HuH-7 (cell line): ENCODE measurements at places on chromosomes 13 and 19.

- no peak for DNase-seq
These were observed 34.4 kb downstream of the LMO7 start for GRCh38 chr13:75670496-75670895.

GRCh38 chr19:35846038-35846668 lies 6.2 kb downstream of the NPHS1 start:
- DNase-seq, result no peak

- DNase-seq, result no peak
These were observed 68.6 kb upstream of the TEX29 start for GRCh38 chr13:111251646-111252445.

DNA sequence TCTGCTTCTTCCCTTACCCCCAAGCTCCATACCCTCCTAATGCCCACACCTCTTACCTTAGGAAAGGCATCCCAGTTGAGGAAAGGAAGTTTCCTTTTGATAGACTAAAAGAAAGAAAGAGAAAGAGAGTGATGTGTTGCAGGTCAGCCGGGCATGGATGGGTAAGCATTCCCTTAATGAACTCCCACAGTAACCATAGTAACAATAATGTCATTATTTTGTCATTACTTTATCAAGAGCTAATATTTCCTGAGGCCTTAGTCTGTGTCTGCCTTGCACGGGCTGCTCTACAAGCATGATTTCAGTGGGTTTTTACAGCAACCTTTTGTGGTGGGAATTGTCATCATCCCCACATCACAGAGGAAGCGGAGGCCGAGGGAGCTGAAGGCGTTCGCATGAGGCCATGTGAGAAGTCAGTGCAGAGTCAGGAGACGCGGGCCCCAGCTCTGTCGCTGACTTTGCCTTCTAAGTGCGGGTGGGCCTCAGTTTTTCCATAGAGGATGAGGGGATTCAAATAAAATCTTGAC lies 2.5 kb downstream of the KRTDAP start:
- DNase-seq, result no peak

DNA sequence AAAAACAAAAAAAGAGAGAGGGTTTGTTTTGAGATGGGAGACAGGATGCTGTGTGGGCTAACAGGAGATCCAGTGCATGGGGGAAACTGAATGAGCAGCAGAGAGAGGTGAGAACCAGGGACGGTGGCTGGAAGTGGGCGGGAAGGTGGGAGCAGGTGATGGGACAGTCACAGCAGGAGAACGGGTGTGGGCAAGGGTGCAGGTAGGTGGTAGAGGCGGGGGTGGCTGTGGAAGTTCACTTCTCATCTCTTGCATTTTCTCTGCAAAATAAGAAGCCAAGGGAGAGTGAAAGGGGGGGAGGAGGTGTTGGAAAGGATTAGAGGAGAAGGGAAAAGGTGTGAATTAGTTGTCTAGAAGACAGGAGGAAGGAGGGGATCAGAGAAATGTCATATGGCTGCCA lies 21.9 kb downstream of the FBXO17 start:
- no peak for DNase-seq

DNA sequence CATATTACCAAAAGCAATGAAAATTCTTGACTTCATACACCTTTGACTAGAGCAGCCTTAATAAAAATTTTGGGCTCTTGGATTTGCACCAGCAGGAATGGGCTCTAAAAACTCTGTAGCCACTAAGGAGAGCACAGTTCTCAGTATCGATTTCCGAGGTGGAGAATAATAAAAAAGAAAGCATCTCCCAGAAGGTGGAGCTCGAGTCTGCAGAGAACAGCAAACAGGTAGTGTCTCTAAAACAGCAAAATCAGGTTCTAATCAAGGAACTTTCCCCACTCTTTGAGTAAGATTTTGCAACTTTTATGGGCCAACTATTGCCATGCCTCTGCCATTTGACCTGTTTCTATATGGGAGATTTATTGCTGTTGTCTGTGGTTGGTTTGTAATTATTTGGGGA lies 258.7 kb upstream of the GPC6 start:
- DNase-seq, result no peak

DNA sequence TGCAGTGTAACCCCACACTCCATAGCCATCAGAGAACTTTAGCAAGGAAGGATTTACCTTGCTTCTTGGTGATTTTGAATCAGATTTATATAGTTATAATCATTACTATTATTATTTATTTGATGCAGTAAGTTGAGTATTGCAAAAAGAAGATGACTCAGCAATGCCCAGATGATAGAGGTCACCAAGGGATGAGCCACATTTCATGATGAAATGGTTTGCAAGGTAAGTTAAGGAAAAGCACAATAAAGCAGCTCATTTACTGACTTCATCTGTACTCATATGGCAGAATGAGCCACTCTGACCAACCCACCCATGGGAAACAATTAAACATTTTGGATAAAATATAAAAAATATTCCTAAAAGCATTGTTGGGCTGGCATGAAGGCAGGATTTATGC lies 59.1 kb downstream of the AKAP11 start:
- DNase-seq, result no peak

- DNase-seq, result no peak
These were observed 1242.2 kb upstream of the MIR17HG start for GRCh38 chr13:90105276-90105675.

GRCh38 chr19:4508698-4509097 lies 9.6 kb downstream of the PLIN4 start:
- no peak for DNase-seq

DNA sequence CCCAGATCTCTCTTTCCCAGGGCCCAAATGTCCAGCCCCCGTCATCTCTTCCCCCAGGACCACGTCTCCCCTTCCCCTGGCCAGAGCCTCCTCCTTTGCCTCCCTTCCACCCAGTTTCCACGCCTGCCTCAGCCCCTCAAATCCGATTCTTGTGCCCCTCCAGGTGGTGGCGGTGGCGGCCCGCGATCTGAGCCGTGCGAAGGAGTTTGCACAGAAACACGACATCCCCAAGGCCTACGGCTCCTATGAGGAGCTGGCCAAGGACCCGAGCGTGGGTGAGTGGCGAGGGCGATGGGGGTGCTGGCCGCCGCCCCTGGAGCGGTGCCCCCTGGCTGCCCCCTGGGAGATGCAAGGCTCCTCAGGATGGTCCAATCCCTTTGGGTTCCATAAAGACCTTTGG lies 1.3 kb downstream of the DHDH start:
- DNase-seq, result no peak

- no peak for DNase-seq
These were observed 88.7 kb downstream of the MAB21L1 start for GRCh38 chr13:35387682-35388250.

DNA sequence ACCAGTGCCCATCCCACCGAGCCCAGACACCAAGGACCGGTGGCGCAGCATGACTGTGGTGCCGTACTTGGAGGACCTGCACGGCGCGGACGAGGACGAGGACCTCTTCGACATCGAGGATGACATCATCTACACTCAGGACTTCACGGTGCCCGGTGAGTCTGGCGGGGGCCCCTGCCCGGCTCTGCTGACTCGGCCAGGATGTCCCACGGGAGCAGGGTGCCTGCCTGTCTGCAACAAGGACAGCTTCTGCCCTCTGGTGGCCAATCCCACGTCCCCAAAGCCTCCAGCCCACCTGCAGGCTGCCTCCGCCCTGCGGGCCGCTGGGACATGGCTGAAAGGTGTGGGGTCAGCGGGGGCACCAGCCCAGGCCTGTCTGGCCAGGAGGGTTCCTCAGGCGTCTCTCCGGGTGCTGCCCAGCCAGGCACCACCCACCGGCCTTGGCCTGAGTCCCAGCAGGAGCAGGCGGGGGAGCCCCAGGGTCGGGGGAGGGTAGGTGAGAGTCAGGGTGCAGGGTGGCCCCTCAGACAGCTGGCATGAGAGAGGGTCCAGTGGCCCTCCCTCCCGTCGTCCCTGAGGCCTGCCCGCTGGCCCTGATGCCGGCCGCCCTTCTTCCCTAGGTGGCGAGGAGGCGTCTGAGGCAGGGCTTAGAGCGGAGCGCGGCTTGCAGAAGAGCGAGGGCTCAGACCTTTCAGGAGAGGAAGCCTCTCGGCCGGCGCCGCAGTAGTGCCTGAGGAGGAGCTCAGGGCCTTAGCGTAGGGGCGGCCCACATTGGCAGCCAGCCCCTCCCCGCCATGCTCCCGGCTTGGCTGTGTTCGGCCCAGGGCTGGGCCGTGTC lies 14.6 kb downstream of the CBARP start:
- no peak for DNase-seq

DNA sequence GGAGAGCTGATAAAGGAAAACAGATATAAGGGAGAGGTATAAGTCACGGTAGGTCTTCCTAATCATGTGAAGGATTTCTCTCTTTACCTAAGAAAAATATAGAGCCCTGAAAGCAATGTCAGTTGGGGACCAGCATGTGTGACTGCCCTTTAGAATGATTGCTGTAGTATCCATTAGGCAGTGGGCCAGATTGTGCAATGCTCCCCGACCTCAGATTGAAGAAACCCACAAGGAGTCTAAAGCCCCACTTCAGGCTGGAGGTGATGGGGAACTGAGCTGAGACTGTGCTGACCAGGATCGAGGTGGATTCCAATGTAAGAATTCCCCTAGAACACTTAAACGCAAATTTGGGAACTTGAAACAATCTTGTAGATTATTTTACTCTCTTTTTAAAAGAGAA lies 614.4 kb downstream of the LIG4 start:
- no peak for DNase-seq

DNA sequence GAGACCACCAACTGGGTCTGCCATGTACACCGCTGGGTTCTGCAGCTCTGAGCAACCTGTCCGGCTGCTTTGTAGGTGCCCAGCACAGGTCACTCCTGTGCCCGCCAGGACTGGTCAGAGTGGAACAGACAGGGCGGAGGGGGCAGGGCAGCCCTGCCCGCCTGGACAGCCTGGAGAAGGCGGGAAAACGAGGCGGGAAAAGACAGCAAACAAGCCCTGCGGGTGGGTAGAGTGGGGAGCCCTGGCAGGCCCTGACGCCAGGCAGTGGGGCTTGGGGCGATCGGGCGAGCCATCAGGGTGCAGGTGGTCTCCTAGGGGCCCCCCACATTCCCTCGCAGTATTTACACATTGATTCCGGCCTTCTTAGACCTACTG lies 533 bp upstream of the UHRF1 start:
- DNase-seq, result no peak

- no peak for DNase-seq
These were observed 19.5 kb upstream of the DCUN1D2 start for GRCh38 chr13:113509989-113510388.

GRCh38 chr13:28620011-28620830 lies 38.7 kb upstream of the POMP start:
- no peak for DNase-seq

- peak; percentile 32 for DNase-seq
These were observed 12.9 kb downstream of the N4BP2L1 start for GRCh38 chr13:32415019-32415418.

- DNase-seq, result no peak
These were observed 36.9 kb downstream of the ARRDC2 start for GRCh38 chr19:18044825-18045304.

DNA sequence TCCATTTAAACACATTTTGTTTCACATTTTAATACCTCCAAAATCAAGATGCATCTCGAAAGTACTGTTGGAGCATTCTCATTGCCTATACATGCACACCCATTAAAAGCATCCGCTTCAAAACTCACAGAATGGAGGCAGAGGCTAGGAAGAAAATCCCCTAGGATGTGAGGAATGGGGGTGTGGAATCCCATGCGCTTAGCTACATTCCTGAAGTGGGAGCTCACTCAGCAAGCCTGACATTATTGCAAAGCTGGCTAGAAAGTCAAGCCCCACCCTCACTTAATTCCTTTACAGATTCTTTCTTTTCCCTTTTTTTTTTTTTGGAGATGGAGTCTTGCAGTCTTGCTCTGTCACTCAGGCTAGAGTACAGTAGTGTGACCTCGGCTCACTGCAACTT lies 4.6 kb upstream of the FAM32A start:
- no peak for DNase-seq

- DNase-seq, result no peak
These were observed 15.8 kb downstream of the ZNF574 start for GRCh38 chr19:42091742-42092141.

DNA sequence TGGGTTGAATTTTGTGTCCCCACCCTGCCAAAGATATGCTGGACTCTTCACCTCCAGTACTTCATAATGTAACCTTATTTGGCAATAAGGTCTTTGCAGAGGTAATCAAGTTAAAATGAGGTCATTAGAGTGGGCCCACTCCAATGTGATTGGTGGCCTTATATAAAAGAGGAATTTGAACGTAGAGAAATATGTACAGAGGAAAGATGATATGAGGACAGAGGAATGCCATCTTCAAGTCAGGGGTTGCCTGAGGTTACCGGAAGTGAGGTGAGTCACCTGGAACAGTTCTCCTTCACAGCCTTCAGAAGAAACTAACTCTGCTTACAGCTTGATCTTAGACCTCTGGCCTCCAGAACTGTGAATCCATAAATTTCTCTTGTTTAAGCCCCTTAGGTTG lies 69.9 kb downstream of the GPC5 start:
- DNase-seq, result no peak

- no peak for DNase-seq
These were observed 237.5 kb downstream of the TSHZ3 start for GRCh38 chr19:31111741-31112140.

GRCh38 chr19:39517432-39517831 lies 2.5 kb downstream of the SELENOV start:
- DNase-seq, result no peak

DNA sequence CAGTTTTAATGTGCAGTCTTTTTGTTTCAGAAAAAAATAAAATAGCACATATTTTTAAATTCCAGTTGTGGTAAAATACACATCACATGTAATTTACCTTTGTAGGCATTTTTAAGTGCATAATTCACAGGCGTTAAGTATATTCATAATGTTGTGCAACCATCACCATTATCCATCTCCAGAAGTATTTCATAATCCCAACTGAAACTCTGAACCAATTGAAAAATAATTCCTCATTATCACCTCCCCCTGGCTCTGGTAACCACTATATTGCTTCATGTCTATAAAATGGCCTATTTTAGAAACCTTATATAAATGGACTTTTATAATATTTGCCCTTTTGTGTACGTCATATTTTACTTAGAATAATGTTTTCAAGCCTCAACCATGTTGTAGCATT lies 756.5 kb upstream of the KLHL1 start:
- no peak for DNase-seq

- DNase-seq, result no peak
These were observed at the start of gene SERTM1 for GRCh38 chr13:36673838-36674326. SERTM1 (plus strand) TSS chr13:36674020; CDS start chr13:36695079, 21,059 bp downstream.

GRCh38 chr13:42894765-42895243 lies 97.2 kb downstream of the EPSTI1 start:
- no peak for DNase-seq

GRCh38 chr19:17553256-17553655 lies 2.2 kb upstream of the COLGALT1 start:
- DNase-seq, result no peak

- DNase-seq, result no peak
These were observed 68.4 kb upstream of the KCTD4 start for GRCh38 chr13:45269204-45269603.

GRCh38 chr13:36712770-36713169 lies 39.0 kb downstream of the SERTM1 start:
- no peak for DNase-seq

- DNase-seq, result no peak
These were observed 44.4 kb upstream of the NPAS1 start for GRCh38 chr19:46975011-46975924.

GRCh38 chr13:33174931-33175330 lies 110.6 kb downstream of the STARD13 start:
- no peak for DNase-seq

- DNase-seq, result no peak
These were observed 25.2 kb downstream of the DGKH start for GRCh38 chr13:42073683-42074082.
